ENCODE measurements at places on chromosomes 5 and 9.
A peak's percentile ranks its signal among the peaks of the same experiment; 100 is the strongest.

- peak; percentile 46 for DNase-seq
Observed at GRCh38 chr9:109903515-109904138, 123.6 kb downstream of the PALM2AKAP2 start.

GRCh38 chr5:161183559-161183958, 331.5 kb upstream of the ATP10B start:
- no peak for DNase-seq

DNA sequence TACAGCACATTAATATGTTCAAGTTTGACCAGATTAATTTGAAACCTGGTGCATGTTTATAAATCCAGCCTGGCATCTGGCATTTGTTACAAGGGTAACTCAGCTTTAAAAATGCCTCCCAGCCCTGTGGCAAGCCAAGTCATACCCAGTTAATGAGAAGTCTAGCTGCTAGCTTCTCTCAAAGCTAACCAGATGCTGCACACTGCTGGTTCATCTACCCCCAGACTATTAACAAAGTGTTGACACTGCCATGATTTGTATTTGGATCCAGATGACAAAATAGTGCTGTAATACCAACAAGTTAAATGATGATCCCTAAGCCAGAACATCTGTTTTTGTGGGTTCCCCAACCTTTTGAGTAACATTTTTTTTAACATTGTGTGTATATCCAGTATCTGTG, 573.7 kb upstream of the DAB2 start:
- DNase-seq: no peak

GRCh38 chr5:93621327-93621798, 38.3 kb downstream of the NR2F1 start:
- DNase-seq: no peak

DNA sequence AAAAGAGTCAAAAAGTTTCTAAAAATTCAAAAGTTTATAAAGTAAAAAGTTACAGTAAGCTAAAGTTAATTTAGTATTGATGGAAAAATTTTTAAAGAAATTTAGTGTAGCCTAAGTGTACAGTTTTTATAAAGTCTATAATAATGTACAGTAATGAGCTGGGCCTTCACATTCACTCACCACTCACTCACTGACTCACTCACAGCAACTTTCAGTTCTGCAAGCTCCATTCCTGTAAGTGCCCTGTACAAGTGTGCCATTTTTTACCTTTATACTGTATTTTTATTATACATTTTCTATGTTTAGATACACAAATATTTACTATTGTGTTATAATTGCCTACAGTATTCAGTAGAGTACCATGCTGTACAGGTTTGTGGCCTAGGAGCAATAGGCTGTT, 239.5 kb upstream of the MAP3K1 start:
- DNase-seq: no peak

GRCh38 chr5:68273717-68274409, 58.3 kb downstream of the PIK3R1 start:
- no peak for DNase-seq

- DNase-seq: no peak
Observed at GRCh38 chr9:8917956-8918739, 1118.6 kb upstream of the DMAC1 start.

DNA sequence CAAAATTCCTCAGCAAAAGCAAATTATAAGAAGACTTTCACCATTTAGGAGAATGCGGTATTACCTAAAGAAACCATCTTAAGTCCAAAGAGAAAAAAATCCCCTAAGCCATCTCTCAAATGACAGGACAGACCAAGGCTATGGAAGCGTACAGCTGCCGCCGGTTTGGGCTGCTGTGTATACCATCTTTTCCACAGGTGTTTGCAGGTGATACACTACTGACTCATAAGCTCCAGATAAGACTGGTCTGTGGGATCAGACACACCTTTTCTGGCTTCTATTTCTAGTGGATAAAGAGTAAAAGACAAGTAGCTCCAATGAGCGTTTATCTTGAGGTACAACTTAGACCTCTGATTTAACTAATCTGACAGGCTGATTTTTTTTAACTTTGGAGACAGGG, 7.7 kb downstream of the CDKN2AIPNL start:
- DNase-seq: no peak

GRCh38 chr5:9051779-9052178, 494.1 kb downstream of the SEMA5A start:
- no peak for DNase-seq

GRCh38 chr5:1262381-1262780, 32.5 kb downstream of the TERT start:
- no peak for DNase-seq

- no peak for DNase-seq
Observed at GRCh38 chr5:98518754-98519153, 254.7 kb upstream of the RGMB start.

GRCh38 chr9:71962328-71962727, 50.9 kb downstream of the C9orf85 start:
- no peak for DNase-seq

DNA sequence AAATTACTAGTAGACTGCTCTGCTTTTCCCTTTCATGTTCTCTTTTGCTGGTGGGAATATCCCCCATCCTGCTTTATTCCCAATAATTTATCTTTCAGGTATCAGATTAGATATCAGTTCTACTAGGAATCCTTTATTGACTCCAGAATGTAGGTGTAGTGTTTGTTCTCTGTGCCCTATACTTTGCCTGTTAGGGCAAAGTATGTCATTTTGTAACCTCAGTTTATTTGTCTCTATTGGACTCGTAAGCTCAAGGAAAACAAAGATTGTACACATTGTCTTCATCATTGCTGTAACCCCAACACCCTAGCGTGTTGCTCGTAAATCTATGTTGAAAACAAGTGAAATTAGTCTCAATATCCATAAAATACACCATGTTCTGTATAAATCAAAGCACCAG, 190.5 kb downstream of the COMMD10 start:
- DNase-seq: no peak

- DNase-seq: no peak
Observed at GRCh38 chr5:96905864-96906263, 29.6 kb downstream of the ERAP2 start.

GRCh38 chr5:55904152-55904551, 53.0 kb downstream of the IL31RA start:
- DNase-seq: no peak

- DNase-seq: no peak
Observed at GRCh38 chr9:88567870-88568269, 32.9 kb downstream of the NXNL2 start.

- DNase-seq: no peak
Observed at GRCh38 chr9:98455256-98456155, 200.1 kb upstream of the TBC1D2 start.

- DNase-seq: no peak
Observed at GRCh38 chr5:10111571-10111970, 138.1 kb downstream of the ATPSCKMT start.

GRCh38 chr5:84260939-84261338, 123.7 kb downstream of the EDIL3 start:
- no peak for DNase-seq

DNA sequence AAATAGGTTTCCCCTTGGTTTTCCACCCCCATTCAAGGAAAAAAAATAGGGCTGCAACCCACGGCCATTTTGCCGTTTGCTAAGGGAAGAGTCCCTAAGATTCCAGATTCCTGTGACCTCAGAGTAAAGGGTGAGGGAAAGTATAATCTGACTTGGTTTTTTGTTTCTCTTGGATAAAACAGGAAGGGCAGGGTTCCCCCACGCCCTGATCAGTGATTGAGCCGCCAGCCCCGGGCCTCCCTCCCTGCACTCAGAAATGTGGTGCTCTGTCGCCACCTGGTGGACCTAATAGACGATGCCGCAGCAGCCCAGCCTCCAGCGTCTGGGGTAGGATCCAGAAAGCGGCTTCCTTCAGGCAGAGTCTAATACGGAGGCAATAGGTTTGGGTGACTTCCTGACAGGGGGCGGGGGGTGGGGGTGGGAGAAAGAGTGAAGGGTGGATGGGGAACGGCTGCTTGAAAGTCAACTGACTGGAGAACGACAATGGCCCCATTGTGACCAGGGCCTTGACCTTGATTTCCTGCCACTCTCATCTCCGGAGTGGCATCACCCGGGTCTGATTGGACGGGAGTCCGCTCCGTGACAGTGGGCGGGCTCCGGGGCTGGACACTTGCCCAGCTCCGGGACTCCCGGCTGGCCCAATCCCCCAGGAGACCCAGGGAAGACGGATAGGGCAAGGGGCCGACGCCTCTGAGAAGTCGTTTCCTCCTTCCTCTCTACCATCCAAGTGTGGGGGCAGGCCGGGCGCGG, 17.8 kb upstream of the CYSTM1 start:
- peak; percentile 80 for DNase-seq

DNA sequence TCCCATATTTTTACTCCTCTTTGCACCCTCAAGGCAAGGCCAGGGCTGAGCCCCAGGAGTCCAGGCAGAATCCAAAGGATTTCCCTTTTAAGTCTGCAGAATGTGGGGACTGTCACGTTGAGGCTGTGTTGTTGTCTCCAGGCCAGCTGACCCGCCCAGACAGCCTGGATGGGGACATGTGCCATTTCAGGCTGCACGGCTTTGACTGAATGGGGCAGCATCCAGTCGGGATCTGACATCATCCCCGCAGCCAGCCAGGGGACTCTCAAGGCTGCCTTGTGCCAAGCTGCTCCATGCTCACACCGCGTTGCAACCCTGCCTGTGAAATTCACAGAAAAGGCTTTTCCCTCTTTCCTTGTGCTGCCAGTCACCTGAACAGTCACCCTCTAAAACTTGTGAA, 2.2 kb upstream of the ZNF366 start:
- no peak for DNase-seq

DNA sequence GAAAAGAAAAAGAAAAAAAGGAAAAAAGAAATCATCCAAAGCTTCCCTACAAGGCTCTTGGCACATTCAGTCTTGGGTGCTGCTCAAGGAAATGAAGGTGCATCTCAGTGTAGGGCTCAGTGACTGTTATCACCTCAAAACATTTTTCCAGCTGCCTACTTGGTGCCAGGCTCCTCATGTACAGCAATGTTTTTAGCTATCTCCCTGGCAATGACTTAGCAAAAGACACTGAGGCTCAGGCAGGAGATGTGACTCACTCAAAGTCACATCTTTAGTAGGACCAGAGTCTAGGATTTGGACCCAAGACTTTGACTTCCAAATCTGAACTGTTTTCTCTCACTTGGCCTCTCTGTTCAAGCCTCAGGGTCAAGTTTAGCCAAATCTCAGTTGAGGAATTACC, 264.2 kb downstream of the CRB2 start:
- DNase-seq: no peak

GRCh38 chr9:120711841-120712538, 2.3 kb downstream of the MEGF9 start:
- no peak for DNase-seq

- no peak for DNase-seq
Observed at GRCh38 chr9:76877961-76878360, 28.0 kb downstream of the PRUNE2 start.

DNA sequence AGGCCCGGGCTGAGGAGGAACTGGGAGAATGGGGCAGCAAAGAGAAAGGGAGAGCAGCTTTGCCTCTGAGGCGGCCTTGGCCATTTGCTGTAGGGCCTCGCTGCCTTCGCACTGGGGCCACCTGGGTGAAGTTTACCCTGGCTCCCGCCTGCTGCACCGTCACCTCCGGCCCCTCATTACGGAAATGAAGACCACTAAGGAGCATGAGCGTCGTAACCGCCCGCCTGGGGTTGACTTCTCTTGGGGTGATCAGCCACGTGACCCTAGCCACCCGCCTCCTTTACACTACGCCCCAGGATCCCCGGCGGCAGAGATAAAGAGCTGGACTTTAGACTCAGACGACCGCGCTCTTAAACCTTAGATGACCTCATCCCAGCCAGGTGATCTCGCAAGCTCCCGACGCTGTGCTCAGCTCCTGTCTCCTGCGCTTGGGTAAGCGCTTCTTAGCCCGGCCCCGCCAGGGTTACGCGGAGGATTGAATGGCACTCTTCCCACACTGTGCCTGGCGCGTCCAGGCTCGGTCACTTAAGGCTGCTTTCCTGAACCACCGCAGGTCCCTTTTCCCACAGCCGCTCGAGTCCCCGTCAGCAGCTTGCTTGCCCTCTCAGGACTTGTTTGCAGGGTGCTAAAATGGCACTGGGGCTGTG, 107.9 kb upstream of the LARP1 start:
- DNase-seq: no peak

GRCh38 chr9:26561928-26562327, 330.7 kb downstream of the CAAP1 start:
- no peak for DNase-seq

- DNase-seq: no peak
Observed at GRCh38 chr9:128825923-128826700, 3.5 kb downstream of the SPOUT1 start.

GRCh38 chr9:136847088-136847825, 2.0 kb upstream of the PHPT1 start:
- DNase-seq: no peak

DNA sequence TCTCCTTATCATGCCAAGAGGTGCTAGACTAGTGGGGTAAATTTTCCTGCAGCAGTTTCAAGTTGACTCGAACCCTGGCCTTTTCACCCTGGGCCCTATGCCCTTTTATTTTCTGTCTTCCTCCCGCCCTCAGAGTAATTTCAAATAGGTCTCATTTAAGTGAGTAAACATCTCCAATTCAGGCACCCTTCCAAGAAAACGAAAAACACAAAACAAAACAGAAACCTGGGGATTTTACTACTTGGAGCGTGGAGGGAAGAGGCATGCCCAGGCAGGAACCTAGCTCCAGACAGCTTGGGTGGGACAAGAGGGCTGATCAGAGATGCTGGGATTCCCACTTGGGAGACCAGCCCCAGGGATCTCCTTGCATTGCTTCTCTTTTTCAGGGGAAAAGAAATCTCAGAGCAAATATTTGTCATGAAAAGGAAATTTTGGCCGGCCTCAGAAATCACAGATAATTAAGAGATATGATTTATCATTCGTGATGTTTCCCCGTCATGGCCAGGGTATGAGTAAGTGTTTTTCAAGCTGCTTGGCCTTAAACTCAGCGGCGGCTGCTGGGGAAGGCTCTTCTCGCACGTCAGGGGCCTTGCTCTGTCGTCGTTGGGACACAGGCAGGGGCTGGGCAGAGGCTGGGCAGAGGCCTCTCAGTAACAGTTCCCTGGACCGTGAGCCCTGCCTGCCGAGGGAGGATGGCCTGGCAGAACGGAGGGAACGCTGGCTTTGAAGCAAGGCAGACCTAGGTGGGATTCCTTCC, 248.6 kb upstream of the KLF4 start:
- DNase-seq: no peak

DNA sequence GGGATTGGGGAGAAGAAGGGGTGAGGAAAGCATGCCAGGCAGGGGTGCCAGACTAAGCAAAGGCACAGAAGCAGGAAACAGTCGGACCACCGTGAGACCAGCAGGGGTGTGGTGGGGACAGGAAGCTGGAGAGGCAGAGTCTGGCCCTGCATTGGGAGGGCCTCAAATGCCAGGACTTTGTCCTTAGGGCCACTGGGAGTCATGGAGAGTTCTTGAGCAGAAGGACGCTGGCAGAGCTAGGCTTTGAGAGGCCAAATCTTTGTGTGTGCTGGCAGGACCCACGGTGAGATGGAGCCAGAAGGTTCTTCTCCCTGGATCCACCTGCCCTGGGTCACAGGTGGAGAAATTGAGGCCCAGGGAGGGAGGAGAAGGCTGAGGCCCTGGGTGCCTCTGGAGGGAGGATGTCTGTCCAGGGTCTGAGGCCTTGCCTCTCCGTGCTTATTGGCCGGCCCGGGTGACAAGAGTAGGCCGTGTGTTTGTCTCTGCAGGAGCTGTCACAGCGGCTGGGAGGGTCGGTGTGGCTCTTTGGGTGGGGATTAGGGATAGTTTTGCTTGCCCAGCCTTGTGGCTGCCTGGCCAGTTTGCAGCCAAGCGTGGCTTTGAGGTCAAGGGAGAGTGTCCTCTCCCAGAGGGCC, 1.8 kb upstream of the ENG start:
- no peak for DNase-seq

All from right renal pelvis (tissue), 4 donors.